NCI-H1092 treated with DMSO at 0.1 percent for 48 hours (cell line): ENCODE measurements at places on chromosomes 1 and 21.

DNA sequence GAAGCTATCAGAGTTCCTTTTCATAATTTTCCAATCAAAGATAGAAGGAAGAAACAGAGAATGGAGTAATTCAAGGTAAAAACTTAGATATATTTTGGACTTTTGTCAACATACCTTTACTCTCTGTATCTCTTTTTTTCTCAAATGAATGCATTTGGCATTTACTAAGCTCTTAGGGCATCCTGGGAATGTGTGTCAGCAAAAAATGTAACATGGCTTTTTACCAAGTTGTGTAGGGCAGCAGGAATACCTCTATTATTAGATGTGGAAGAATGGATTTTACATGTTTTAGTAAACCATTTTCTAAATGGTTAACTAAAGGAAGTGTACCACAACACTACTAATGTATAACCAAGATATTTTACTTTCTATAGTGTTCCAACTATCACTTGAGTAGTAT lies 4.2 kb upstream of the COL11A1 start:
- DNase-seq, result no peak

DNA sequence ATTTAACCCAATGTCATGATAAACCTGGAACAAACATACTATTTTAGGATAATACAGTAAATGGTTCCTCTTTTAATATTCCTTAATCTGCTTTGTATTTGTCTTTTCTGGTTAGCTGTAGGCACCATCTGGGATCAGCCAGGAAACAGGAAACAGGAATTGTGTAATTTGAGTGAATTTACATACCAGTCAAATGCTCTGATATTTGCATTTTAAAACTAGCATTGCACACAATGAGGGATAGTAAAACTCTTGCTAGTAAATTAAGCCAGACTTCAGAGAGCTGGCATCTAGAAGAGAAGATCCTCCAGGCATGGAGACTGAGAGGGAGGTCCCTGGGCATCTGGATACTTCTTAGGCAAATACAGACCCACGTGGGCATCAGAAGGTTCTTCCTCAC lies 103.5 kb downstream of the HMCN1 start:
- no peak for DNase-seq

DNA sequence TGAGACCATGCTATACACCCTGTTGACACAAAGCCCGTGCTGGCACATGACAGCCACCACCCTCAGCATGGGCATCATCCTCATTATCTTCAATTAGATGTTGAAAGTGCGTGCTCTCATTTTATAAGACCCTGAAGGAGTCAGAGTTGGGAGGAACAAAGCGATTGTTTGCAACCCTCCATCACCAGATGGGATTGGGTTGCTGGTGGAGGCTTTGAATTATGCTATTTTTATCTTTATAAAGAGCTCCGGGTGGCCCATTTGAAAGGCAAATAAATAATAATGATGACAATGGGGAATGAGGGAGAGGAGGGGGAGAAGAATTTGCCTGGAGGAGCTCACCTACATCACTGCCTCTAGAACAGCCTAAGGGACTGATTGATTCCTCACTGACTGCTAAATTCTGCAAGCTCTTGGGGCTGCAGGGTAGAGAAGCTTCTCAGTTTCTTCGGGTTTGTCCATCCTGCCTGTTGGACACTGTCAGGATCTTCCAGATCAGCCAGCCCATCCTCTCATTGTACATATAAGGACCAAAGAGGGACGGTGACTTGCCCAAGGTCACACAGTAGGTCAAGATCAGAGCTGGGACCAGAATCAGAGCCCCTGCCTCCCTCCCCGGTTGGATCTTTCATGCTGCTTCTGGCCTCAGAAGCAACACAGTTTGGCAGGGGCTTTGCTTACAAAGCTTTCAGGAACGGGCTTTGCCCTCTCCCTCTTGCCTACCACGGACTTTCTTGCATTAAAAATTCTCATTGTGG lies 130.9 kb upstream of the ZBTB40 start:
- peak; percentile 72 for DNase-seq

DNA sequence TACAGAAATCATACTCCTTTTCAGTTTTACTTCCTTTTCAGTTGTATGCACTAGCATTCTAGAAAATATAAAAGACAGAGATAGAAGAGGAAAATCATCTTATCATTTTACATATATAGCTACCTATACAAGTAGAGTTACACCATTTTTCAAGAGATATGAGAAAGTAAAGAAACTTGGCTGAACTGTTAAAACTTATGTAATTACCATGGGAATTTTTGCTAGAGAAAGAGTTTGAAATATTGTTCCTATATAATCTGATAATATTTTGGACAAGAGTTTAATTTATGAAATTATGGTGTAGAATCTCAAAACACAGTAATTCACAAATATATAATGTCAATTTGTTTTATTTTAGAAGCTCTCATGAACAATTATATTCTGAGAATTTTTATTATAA lies 180.8 kb downstream of the PLPPR4 start:
- DNase-seq, result no peak

GRCh38 chr1:212242288-212242984 lies 42.8 kb upstream of the PPP2R5A start:
- DNase-seq, result peak; percentile 17

GRCh38 chr1:91018006-91018405 lies 3.8 kb downstream of the ZNF644 start:
- DNase-seq, result no peak

GRCh38 chr1:240618946-240619345 lies 7.0 kb upstream of the GREM2 start:
- DNase-seq, result no peak

GRCh38 chr1:220979371-220979770 lies 100.1 kb downstream of the HLX start:
- no peak for DNase-seq

DNA sequence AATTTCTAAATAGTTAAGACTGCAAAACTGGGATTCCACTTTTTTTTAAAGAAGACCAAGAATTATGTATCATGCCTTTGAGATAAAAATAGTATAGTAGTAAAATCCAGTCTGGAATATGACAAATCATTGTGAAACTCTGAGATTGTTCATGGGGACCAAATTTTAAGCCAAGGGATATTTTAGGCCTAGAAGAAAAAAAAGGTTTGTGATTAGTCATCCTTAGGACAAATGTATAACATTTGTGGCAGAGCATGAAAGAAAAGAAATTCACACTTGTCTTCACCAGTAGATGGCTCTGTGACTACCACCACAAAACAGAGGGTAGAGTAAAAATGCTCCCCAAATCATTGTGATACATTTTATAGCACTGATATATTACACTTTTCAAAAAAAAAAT lies 226.1 kb downstream of the KCTD3 start:
- DNase-seq, result peak; percentile 67

- DNase-seq, result no peak
Measured at GRCh38 chr1:63807046-63807445, 33.2 kb downstream of the ROR1 start.

- DNase-seq, result no peak
Measured at GRCh38 chr1:81430236-81430938, 370.3 kb upstream of the ADGRL2 start.

DNA sequence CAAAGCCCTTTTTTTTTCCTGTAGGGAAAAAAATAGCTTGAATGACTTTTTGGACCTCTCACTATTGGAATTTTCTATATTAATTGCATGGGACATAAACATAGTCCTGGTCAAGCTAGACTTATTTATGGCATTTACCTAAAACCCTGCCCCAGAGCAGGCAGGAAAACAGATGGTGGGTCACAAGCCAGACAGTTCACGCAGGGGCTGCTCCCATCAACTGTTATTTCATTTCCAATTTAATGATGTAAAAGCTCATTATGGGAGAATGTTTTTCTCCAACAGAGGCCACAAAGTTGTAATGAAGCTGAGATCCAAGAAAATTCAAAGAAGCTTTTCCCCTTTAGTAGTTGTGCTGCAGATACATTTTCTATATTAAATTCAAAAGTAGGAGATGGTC lies 99.2 kb downstream of the SGIP1 start:
- no peak for DNase-seq

GRCh38 chr1:160999376-160999775 lies 21.6 kb downstream of the F11R start:
- DNase-seq, result no peak

DNA sequence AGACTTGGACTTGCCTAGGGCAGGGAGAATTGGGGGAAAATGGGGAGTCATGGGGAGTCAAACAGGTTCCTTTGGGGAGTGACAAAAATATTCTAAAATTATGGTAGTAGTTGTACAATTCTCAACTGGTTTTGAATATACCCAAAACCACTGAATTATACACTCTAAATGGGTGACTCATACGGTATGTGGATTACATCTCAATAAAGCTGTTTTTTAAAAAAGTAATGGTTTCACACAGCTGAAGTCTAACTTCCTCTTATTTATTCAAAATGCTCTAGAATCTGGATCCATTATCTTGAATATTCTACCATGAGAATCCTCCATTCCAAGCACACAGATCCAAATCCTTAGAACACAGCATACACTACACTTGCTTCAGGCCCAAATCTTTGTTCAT lies 11.1 kb downstream of the EIF4G3 start:
- DNase-seq, result no peak

DNA sequence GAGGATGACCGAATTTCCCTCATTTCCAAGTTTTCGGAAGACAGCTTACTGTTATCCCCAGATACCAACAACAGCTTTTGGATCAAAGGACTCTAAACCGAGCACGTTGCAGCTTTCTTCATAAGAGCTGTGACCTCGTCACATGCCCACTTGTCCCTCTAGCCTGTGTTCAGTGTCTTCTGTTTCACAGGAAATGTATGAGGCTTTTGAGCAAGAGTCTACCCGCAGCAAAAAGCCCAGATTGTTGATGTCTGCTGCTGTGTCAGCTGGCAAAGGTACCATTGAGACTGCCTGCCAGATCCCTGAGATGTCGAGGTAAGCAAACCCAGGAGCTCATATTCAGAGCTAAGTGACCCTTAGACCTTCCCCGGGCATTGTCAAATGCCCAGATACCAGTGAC lies 24.1 kb downstream of the CHI3L2 start:
- no peak for DNase-seq
